Tracheal epithelial cell (primary cell): ENCODE measurements at places on chromosomes 7 and 10. TPM values are rescaled to one million over a fixed set of nuclear protein-coding genes. Genes with fewer than 3 reads are reported as not detected.

FXYD4 gene
- not detected in 2 replicates for total RNA-seq

CALHM1 gene
- not detected in 2 replicates for total RNA-seq

CD36 gene
- 9.2 and 14.7 TPM in 2 replicates for total RNA-seq

CYTH3 gene
- total RNA-seq: 13.6 and 28.0 TPM in 2 replicates
